ENCODE measurements at places on chromosomes 16 and 17.

GRCh38 chr17:10523064-10523463 is 4.7 kb upstream of the MYH1 start:
- DNase-seq = no peak

GRCh38 chr16:89984216-89984615 is 35.0 kb downstream of the DBNDD1 start:
- no peak for DNase-seq

DNA sequence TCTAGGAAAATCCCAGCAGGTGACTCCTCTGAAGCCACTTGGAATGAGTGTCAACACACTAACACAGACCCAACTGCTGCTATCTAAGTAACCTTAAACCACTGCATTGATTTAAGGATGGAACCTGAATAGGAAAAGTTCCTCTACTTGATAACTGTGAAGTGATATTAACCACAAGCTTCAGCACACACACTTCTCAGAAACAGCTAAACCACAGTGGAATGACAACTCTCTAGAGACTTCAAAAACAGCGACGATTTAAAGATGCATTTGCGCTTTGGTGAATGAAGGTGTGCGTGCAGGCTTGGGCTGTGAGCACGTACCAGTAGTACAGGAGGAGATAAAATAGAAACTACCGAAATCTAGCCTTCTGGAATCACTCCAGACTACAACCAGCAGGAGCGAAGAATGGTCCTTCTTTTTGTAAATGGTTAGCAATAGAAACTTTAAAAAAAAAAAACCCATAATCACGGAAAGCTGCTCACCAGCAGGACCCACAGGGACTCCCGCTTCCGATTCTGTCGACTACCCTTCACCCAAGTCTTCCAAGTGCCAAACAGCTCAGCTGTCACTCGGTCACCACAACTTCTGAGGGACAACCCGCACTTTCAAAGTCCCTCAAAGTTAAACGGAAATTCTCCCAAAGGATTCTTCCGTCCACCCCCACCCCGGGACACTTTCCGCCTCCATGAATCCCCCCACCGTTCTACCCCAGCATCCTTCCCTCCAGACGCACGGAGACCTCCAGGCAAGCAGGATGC is 137.7 kb upstream of the CORO6 start:
- DNase-seq = peak; percentile 53

DNA sequence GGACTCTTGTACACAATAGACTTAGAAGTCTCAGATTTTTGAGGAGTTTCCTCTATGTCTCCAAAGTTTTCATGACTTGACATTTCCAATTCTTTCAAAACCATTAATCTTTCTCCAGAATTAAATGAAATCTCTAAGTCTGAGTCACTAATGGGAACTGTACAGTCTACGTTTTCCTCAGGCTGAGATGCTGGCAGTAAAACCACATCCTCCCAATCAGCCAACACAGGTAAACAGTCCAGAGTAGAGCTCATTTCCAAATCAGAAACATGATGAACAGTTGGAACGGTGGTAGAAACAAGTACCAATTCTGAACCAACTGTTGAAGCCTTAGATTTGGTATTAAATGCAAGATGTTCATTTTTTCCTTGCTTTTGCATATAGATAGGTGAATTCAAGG is 7.9 kb downstream of the ERI2 start:
- no peak for DNase-seq

DNA sequence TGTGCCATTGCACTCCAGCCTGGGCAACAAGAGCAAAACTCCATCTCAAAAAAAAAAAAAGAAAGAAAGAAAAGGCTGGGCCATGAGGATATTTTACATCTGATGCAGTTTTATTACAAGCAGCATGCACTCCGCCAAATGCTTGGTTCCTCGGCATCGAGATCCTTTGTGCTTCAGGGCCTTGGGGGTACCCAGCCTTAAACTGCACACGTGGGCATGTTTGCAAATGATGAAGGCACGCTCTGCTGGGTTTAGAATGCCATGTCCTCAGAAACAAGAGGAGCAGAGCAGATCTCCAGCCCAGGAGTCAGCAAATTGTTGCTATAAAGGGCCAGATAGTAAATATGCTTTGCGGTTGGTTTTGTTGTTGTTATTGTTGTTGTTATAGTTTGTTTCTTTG is 153.2 kb downstream of the KATNIP start:
- no peak for DNase-seq

GRCh38 chr17:16339402-16339801 is 13.9 kb downstream of the CENPV start:
- DNase-seq = no peak

- DNase-seq = no peak
Observed at GRCh38 chr16:20949660-20950059, 49.1 kb downstream of the LYRM1 start.

- DNase-seq = no peak
Observed at GRCh38 chr16:23863511-23864422, 28.0 kb downstream of the PRKCB start.

- DNase-seq = no peak
Observed at GRCh38 chr17:49471769-49472168, 23.3 kb upstream of the NGFR start.

DNA sequence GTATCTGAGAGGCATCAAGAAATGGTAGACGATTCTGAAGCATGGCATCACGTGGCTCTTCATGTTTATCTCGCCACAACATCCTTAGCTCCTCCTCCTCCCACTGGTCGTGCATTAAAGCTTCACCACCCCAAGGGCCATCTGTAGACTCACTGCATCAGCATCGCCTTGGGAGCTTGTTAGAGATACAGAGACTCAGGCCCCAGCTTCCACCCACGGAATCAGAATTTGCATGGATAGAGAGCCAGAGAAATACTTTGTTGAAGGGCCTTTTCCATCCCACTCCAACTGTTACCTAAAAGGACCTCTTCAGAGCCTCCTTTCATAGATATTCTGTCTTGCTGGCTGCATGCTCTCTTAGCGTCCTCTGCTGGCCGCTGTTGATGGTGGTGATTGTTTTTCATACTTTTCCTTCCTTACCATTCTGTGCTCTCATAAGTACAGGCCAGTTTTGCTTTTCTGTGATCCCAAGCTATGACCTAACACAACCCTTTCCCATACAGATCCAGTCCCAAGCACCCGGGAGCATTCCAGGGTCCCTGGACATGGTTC is 1049.4 kb upstream of the EEF2KMT start:
- no peak for DNase-seq

GRCh38 chr17:10616502-10617119 is 40.5 kb downstream of the MYH3 start:
- DNase-seq = peak; percentile 55

- DNase-seq = no peak
Observed at GRCh38 chr17:34235389-34236028, 19.6 kb upstream of the CCL2 start.

GRCh38 chr16:4319454-4320421 is 3.9 kb downstream of the GLIS2 start:
- DNase-seq = peak; percentile 37

DNA sequence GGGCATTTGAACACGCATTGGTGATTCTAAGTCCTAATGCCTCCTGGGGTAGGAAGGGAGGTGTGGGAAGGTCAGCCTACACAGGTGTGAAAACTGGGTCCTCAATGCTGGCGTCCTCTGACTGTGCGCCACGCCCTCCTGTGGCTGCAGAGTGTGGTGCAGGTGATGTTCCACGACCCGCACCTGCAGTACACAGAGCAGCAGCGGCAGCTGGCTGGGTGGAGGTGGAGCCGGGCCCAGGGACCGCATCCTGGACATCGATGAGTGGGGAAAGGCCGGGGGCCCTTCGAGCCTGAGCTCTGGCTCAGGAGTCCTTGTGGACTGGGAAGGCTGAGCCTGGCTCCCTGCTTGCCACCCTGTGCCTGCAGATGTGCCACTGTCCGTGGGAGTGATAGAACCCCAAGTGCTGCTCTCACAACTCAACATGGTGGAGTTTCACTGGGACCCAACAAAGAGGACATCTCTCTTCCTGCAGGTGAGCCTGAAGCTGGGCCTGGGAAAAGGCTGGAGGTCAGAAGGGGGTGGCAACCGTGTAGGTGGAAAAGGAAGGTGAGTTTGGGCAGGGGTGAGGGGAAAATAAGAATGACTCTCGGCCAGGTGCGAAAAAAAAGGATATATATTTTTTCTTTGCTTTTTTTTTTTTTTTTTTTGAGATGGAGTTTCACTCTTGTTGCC is 14.0 kb upstream of the STAC2 start:
- peak; percentile 64 for DNase-seq

DNA sequence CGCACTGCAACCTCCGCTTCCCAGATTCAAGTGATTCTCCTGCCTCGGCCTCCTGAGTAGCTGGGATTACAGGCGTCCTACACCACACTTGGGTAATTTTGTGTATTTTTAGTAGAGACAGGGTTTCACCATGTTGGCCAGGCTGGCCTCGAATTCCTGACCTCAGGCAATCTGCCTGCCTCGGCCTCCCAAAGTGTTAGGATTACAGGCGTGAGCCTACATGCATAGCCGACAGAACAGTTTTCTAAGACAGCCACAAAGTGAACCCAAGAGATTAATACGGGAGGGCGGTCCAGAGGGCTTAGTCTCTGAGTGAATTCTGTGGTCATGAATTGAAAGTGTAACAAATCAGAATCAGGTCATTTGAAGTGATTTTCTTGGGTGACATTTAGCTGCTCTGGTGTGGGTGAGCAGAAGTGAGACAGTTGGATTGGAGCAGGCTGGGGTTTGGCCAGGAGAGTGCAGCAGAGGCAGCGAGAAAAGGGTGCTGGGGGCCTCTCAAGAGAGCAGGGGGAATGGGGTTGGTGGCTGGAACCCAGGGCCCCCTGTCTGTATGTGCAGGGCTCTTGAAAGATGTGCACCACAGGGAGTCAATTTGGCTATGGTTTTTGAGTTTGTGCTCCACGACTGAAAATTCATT is 231.4 kb upstream of the WSCD1 start:
- no peak for DNase-seq

GRCh38 chr17:8142158-8142886 is 9.9 kb downstream of the PER1 start:
- DNase-seq = no peak

DNA sequence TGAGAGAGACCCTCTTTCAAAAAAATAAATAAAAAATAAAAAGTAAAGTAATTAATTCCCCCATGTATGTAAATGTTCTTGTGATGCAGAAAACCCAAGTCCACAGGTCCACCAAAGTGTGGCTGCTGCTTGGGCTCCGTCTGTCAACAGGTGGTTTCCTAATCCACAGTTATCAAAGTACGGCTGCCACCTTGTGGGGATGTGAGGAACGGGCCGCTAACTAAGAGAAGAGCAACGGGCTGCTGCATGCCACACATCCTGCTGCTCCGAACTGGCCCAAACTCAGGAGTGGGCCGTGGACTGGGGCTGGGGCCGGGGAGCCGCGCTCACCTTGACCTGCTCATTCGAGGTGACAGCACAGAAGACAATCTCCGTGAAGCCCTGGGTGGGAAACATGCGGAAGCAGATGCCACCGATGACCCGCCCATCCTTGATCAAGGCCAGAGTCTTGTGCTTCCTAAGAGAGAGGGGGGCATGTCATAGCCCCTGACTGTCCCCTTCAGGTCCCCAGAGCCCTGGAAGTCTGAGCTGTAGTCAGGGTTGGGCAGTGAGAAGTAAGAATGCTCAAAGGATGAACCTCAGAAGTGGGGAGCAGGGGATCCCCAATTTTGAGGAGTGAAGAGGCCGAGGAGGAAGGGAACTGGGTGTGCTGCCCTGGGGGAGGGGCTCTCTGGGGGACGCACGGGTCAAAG is 4.3 kb downstream of the KAT2A start:
- DNase-seq = peak; percentile 80

- no peak for DNase-seq
Observed at GRCh38 chr16:86683441-86684194, 105.3 kb downstream of the FOXL1 start.

- DNase-seq = no peak
Observed at GRCh38 chr17:61481421-61481820, 29.2 kb downstream of the TBX4 start.

- DNase-seq = no peak
Observed at GRCh38 chr17:10117581-10118001, 80.8 kb downstream of the GAS7 start.

DNA sequence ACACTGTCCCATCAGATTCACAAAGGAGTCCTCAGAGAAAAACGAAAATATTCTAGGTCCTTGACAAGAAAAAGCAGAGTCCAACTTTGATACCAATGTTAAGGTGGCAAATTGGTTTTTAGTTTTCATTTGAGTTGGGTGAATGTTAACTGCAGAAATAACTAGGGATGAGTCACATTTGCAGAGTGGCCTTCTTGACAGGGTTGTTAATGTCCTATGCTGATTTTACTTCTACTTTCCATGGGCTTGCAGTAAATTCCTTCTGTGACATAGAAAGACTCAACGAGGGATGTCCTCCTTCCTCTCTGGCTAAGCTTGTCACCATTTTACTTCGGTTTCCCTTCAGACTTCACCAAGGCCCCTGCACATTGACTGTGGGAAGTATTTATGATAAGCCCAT is 47.2 kb upstream of the ICAM2 start:
- no peak for DNase-seq

GRCh38 chr16:1580256-1580655 is 31.6 kb downstream of the IFT140 start:
- no peak for DNase-seq

- no peak for DNase-seq
Observed at GRCh38 chr16:8173111-8173644, 417.1 kb downstream of the TMEM114 start.

GRCh38 chr17:7466639-7467341 is 12.6 kb downstream of the ZBTB4 start:
- no peak for DNase-seq

GRCh38 chr16:75010427-75010826 is 11.6 kb downstream of the ZNRF1 start:
- DNase-seq = no peak

DNA sequence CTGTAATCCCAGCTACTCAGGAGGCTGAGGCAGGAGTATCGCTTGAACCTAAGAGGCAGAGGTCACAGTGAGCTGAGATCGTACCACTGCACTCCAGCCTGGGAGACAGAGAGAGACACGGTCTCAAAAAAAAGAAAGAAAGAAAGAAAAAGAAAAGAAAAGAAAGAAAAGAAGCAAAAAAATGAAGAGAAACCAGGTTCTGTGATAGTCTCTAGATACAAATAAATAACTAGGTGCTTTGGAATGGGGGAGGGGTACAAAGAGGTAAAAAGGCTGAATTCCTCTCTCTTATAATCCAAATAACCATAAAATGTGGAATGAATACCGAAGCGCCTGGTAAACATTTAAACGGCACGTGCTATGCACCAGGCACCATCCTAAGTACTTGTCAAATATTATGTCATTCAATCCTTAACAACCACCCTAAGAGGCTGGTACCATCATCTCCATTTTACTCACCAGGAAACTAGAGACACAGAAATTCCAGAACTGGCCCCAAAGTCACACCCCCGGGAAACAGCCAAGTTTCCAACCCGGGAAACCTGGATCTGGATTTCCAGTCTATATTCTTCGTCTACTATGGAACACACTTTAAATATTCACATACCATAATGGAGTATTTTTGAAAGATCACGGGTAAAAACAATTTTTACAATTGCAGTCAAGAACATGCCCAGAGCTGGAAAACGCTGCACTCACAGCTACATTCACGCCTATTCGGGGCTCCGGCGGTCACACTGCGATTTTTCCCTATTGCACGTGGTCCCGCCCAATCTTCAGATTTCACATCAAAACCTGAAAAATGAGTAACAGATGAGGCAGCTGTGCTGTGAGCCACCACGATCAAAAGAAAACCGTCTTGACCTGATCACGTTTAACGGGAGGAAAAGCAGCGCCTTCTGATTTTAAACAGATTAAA is 10.5 kb downstream of the NXN start:
- no peak for DNase-seq

- DNase-seq = peak; percentile 63
Observed at GRCh38 chr16:84084570-84085270, 32.0 kb downstream of the MBTPS1 start.
